ENCODE measurements at places on chromosomes 2 and 18.

DNA sequence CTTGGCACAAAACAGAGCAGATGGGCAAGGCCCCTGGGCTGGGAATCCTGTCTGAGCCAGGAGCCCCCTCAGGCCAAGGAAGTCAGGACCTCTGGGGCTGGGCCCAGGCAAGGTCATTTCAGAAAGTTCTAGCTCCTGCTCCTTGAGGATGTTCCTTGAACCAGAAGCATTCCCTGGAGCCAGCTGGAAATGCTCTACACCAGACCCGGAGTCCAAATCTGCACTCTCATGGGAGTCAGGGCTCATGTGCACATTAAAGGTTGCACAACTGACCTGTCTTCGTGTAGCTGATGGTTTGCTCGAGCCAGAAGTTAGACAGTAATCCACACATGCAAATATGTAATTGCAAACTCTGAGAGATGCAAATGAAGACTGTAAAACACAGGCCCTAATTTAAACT lies 18.0 kb downstream of the PARD6G start:
- no peak for DNase-seq

- no peak for DNase-seq
Observed at GRCh38 chr2:200604571-200605255, 18.9 kb downstream of the AOX1 start.

DNA sequence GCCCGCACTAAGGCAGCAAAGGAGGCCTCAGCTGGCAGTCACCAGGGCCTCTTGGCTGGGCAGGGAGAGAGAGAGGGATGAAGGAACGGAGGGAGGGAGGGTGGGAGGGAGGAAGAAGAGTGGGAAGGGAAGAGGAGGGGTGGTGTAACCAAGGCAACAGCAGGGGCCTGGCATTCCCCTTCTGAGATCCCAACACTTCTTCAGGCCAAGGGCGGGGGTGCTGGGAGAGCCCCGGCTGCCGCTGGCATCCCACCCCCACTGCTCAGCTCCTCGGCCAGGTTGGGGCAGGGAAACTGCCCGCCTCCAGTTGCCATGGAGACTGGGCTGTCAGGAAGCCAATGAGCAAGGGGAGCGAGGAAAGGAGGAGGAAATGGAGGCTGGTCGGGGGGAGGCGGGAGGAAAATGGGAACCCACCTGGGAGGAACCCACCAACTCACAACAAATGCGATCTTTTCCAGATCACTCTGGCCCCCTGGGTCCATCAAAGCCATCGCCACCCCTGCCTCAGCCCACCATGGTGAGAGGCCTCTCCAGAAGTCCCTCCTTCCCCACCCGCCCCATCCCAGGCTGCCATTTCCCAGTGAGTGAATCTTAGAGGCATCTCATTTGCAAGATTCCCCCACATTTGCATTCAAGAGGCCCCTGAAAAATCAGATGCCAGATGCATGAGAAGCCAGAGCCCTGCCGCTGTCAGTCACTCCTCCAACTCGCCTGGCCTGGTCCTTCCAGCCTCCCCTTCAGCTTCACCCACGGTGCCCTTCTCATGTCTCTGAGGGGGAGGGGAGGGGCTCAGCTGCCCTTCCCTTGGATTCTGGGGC lies 12.4 kb downstream of the SH2D6 start:
- DNase-seq, result no peak

- no peak for DNase-seq
Observed at GRCh38 chr2:7748717-7749415, 831.7 kb downstream of the RNF144A start.

DNA sequence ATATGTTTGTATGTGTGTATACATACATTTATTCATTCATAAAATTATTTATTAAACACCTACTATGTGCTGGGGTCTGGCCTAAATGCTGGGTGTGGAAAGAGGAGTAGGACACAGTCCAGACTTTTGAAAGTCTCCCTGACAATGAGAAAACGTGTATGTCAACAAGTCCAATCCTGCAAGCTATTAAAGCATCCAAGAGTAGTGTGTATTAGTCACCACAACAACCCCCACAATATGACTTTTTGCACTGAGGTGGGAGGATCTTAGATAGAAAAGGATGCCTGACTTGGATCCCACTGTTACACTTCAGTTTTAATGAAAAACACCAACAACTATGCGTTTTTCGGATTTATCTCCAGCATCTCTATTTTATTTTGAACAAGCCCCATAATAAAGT lies 446.4 kb downstream of the EPHA4 start:
- DNase-seq, result no peak

DNA sequence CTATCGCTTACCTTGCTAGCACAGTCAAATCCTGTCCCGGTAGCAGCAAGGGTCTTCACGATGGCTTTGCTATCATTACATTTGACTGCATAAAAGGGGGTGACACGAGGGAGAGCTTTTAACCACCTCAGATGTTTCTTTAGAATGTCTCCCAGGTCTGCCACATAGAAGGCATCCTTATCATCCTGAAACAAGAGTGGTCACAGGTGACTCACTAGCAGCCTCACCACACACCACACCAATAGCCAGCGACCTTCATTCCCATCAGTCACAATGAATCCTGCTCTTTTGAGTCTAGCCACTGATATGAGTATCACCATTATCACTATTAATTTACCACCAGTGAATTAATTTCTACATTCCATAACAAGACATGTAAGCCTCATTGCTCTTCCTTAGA lies 3.7 kb downstream of the ODC1 start:
- DNase-seq, result peak; percentile 62

DNA sequence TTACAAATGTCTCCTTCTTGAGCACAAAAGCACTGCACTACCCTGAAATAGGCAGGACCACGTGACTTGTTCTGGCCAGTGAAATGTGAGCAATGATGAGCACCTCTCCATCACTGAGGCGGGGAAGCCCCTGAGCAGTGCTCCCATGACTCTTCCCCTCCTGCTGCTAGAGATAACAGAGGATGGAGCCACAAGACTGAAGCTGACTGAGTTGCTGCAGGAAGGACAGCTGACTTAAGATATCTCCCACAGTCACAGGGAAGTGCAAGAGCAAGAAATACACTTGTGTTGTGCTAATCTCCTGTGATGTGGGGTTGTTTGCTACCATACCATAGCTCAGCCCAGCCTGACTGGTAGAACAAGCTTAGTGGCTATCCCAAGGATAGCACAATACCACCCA lies 38.7 kb downstream of the STK39 start:
- DNase-seq, result no peak

GRCh38 chr2:229531594-229531993 lies 182.8 kb downstream of the DNER start:
- no peak for DNase-seq

DNA sequence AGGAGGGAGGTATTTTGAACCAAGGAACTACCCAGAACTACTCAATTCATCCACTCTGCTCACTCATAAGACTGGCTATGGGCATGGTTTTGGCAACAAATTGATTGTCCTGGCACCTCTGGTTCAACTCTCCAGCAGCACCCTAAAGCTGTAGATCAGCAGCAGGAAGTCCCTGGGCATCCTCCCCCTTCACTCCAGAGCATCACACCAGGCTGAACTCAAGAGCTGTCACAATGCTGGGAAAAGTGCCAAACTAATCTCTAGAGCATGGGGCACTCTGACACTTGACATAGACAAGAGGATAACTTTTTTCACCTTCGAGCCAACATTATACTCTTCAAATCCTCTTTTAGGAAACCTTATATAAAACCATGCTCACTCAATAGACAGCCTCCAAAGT lies 154.1 kb upstream of the RBBP8 start:
- DNase-seq, result no peak

GRCh38 chr2:195608768-195609454 lies 48.1 kb upstream of the SLC39A10 start:
- no peak for DNase-seq

- no peak for DNase-seq
Observed at GRCh38 chr2:144412709-144413108, 107.2 kb downstream of the ZEB2 start.

- DNase-seq, result no peak
Observed at GRCh38 chr2:217252181-217252580, 392.3 kb upstream of the TNP1 start.

GRCh38 chr2:184504252-184504651 lies 94.1 kb upstream of the ZNF804A start:
- no peak for DNase-seq

DNA sequence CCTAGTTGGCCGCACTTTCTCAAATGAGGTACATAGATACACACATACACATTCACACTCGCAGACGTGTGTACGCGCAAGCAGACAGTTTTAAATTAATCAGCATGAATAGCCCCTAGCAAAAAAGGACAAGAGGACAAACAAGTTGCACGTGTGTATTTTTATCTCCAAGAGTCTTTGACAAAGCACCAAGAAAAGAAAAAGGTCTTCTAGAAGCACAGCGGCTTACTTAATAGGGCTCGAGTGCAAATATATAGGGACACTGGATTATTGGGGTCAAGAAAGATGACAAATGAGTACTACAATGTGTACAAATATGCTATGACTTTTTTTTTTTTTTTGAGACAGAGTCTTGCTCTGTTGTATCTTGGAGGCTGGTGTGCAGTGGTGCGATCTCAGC lies 1.7 kb upstream of the BCL2 start:
- DNase-seq, result no peak

- DNase-seq, result no peak
Observed at GRCh38 chr18:57807336-57808117, 4.4 kb upstream of the ATP8B1 start.

- no peak for DNase-seq
Observed at GRCh38 chr2:124755386-124755785, 730.3 kb downstream of the CNTNAP5 start.

GRCh38 chr2:30512243-30512886 lies 65.3 kb downstream of the LCLAT1 start:
- no peak for DNase-seq

DNA sequence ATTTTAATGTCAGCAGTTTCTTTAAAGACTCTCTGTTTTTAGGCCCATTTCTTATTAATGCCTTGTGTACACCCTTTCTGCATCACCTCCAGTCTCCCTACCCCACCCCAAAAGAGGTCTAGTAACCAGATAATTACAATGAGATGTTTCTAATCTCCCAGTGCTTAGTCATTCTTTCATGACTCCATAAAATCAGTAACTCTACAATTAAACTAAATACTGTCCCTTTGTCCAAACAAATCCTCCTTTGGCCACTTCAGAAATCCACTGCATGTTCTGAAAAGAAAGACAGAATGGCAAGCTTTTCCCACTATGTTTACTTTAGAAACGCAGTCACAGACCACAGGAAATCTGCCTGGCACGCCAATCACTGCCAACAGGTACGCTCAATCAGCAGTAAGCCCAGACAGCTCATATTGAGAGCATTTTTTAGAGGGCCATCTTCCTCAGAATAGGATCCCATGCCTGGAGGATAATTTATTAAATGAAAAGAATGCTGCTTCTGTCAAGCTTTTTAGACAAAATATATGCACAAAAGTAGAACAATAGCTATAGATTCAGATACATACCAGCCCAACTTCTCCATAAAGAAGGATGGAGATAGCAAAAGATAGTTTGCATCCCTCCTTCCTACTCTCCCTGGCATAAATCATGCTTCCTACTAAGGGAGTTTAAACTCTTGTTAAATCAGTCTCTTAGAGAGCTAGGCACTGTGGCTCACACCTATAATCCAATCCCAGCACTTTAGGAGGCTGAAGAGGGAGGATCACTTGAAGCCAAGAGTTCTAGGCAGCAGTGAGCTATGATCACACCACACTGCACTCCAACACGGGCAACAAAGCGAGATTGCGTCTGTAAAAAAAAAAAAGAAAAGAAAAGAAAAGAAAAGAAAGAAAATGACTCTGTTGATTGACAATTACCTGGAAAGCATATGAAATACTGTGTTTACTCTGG lies 14.6 kb downstream of the CLASP1 start:
- no peak for DNase-seq

- DNase-seq, result no peak
Observed at GRCh38 chr2:237120916-237121315, 35.2 kb downstream of the COPS8 start.

DNA sequence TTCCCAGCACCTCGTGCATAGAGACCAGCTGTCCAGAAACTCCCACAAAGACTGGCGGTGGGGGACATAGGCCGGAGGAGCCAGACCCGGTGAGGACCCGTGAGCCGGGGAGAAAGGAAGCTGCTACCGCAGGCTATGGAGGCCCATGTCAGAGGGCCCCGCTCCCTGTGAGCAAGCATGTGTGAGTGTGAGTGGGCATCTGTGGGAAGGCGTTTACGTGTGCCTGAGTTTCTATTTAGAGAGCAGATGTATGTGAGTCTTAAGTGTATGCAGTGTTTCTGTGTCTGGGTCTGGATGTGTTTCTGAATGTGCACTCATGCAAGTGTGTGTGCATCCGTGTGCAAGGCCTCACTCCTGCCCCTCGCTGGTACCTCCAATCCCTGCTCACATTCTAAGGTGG lies 187.8 kb upstream of the RAB6C start:
- DNase-seq, result no peak

DNA sequence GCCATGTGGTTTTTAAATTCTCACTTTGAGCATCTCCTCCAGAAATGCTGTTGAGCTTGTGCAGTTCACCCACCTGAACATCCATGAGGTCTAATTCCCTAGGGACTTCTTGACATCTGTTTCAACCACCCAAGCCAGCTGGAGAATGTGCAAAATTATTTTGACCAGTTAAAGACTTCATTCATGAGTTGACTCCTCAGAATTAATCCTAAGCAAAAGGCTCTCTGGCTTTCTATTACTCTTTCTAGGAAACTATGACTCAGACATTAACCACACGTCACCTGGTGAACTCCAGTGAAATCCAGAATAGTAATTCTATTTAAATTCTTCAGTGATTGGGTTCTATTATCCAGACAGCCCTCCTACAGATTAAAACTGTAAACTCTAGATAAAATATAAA lies 247.5 kb downstream of the NBAS start:
- no peak for DNase-seq

DNA sequence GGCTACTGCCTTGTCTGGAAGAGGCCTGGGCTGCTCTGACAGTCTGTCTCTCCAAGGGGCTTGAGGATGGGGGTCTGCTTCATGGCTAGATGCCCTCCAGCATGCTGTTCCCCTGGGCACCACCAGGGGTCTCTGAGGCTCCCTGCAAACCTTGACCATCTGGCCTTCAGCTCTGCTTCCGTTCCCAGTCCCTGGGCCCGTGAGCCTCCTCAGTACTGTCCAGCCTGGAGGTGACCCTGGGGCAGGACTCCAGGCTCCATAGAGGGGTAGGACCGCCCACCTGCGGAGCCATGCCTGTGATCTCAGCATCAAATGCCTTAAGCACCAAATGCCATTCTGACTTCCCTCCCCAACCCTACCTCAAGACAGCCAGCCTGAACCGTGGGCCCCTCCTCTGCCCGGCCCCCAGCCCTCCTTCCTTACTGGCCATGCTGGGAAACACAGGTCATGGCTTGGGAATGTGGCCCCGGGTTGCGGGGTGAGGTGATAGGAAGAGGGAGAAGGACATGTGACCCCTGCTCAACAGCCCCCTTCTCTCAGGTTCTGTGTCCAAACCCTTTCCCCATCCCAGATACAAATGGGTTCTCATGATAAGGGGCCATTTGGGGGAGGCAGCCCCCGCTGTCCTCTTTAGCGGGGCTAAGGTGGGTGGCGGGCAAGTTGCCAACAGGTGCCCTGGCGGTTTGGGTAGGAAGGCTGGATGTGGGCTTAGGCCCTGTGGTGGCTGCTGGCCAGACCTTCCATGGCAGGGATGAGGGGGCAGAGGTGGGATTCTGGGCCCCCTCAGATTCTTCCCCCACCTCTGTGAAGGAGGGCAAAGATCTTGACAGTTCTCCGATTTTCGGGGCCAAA lies 25.0 kb downstream of the SPEG start:
- no peak for DNase-seq

GRCh38 chr2:67846370-67847070 lies 216.3 kb downstream of the C1D start:
- peak; percentile 12 for DNase-seq

GRCh38 chr2:218872645-218873358 lies 7.8 kb upstream of the WNT10A start:
- no peak for DNase-seq

Measured in stimulated activated CD4-positive, alpha-beta T cell treated with anti-CD3 and anti-CD28 coated beads, Interleukin-1b, Interleukin-23, amount 100 ng/mL, for 24 hours (primary cell).